ENCODE measurements at places on chromosomes 6 and 20.
A peak's percentile ranks its signal among the peaks of the same experiment; 100 is the strongest.

GRCh38 chr6:136563386-136564152 is 13.3 kb upstream of the MAP7 start:
- DNase-seq, result no peak

DNA sequence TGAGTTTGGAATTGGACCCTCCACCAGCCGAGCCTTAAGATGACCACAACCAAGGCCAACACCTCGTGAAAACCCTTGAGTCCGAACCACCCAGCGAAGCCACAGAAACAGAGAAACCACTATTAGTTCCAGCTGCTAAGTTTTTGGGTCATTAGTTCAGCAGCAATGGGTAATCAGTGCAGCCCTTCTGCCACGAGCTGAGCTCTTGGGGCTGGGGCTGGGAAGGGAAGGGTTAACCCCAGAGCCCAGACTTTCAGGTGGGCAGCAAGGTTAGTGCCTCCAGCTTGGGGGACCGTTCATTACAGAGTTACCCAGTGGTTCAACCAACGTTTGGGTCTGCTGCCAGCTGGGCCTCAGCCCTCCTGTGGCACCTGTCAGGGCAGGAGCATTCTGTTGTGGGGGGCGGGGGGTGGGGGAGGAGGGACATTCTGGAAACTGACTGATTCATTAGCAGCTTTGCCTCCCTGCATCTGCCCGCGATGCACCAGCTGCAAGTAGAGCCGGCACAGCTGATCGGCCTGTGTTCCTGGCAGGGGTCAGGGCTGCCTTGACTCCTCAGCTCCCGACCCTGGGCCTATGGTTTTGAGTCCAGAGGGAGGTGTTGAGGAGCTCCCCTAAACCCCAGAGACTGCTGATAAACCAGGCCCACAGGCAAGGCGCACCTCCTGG is 52.7 kb downstream of the TGM2 start:
- DNase-seq, result no peak

DNA sequence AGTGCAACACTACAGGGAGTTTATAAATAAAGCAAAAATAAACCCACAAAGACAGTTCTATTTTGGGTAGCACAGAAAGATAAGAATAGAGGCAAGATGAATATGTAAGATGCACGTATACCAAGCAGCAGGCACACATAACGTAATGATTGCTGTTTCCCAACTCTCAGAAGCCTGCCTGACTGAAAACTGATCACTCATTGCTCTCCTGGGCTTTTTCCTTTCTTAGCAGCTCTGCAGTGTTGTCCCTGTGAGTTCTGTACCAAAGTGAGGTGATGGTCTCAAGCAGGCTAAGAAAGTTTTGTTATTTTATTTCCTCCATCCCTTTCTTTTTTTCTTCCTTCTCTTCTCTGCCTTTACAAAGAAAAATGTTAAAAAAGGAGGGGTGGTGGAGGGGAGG is 522.0 kb upstream of the MAN1A1 start:
- no peak for DNase-seq

- no peak for DNase-seq
Observed at GRCh38 chr6:108884211-108885059, 36.2 kb downstream of the ARMC2 start.

GRCh38 chr20:38665506-38666285 is 58.6 kb upstream of the SLC32A1 start:
- DNase-seq, result no peak

GRCh38 chr6:70310063-70310694 is 7.3 kb upstream of the COL9A1 start:
- peak; percentile 50 for DNase-seq

- no peak for DNase-seq
Observed at GRCh38 chr6:126198631-126199030, 141.3 kb upstream of the CENPW start.

- no peak for DNase-seq
Observed at GRCh38 chr6:7578516-7578915, 11.5 kb upstream of the SNRNP48 start.

DNA sequence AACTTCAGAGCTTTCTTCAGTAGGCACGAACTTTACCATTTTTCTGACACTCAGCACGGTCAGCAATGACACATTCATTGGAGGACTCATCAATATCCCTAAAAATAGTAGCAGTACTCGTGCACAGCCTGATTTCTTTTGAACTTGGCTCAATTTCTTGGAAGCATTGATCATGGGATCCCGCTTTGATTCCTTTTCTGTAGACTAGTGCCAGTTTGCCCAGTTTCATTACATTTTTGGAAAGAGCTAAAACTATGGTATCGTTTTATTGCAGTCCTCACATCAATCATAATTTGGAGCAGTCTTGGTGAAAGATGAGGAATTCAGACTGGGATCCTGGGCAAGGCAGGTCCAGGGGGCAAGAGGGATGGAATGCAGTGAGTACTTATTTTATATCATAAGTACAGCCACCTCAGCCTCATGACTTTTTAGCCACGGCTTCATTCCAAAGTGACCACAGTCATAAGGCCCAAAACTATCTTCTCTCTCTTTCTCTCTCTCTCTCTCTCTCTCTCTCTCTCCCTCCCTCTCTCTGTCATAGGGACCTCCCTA is 170.9 kb upstream of the AKAP12 start:
- no peak for DNase-seq

- peak; percentile 60 for DNase-seq
Observed at GRCh38 chr6:3419624-3420272, 37.1 kb downstream of the SLC22A23 start.

- no peak for DNase-seq
Observed at GRCh38 chr6:29236060-29236459, 65.4 kb downstream of the OR2J2 start.

DNA sequence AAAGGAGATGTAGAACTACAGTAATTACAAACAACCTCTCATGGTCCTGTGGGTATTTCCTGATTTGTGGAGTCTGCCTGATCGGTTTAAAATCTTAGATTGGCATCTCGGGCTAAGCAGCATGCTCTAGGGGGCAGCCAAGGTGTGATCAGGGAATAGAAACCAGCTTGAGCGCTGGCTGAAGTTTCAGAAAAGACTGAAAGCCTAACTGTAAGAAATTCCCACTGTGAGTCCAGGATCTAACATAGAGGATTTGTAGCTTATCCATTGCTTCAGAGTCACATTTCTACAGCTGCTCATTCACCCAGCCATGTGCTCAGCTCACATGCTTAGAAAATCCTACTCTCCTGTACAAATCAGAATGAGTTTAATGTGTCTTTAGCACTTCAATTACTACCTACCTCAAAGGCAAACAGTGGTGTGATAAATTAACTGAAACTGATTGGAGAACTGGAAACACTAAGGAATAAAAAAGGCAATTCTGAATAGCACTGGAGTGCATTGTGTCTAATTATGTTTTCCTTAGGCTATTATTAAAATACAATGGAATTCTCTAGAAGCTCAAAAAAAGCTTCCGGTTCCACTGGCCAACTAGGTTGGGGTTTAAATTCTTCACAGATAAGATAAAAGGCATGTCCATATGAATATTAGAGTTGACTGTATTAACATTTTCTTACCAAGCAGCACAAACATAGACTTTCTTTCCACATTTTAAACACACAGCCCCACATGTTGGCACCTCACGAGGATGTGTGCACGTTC is 73.8 kb upstream of the MPC1 start:
- no peak for DNase-seq

DNA sequence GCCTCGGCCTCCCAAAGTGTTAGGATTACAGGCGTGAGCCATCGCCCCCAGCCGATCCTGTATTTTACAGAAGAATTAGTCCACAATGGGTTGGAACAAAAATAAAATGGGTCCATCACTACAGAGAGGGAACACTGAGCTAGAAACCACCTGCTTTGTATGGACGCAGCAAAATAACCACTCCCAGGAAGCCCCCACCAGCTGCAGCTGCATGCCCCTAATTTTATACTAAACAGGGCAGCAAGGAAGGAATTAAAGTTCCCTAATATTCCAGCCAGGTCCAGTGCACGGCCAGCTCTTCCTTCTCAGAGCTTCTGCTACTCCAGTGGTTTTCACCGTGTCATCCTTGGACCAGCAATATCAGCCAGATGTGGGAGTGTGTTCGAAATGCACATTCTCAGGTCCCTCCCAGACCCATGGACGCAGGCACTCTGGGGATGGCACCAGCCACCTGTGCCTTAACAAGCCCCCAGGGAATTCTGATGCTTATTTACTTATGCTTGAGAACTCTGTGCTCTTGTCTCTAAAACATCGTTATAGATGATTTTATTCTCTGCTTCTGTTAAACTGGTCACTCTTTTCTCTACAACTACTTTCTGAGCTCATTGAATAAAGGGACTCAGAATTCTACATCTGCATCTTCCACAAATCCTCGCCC is 189.5 kb upstream of the SLC24A3 start:
- no peak for DNase-seq

DNA sequence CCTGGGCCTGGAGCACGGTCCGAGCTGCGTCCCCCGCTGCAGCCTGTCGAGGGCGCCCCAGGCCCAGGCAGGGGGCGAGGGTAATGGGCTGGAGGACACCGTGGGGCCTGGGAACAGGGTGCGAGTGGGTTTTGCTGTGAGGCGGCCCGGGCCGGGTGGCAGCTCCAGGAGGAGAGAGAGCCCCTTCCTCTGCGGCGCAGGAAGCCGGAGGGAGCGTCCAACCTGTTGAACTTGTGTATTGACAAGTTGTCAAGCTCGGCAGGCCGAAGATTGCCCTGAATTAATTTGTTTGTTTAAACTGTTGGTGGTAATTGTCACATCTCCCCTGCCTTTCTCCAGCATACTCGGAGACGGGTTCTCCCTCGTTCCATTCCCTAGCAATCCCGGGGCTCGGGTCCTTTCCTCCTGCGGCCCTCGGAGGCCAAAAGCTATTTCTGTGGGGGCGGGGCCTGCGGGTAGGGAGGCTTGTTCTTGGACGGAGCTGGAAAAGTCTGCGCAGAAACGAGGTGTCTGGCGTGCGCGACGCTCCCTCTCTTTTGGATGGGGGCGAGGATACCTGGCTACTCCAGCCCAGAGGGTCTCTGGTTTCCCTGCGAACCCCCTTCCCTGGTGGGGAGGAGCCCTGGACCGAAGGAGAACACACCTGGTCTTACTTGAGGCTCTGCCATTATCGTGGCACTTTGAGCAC is 9.9 kb downstream of the NR2E1 start:
- DNase-seq, result no peak

Measured in suppressor macrophage treated with lipopolysaccharide for 4 hours (primary cell).